ENCODE measurements at places on chromosomes 2 and 18.

DNA sequence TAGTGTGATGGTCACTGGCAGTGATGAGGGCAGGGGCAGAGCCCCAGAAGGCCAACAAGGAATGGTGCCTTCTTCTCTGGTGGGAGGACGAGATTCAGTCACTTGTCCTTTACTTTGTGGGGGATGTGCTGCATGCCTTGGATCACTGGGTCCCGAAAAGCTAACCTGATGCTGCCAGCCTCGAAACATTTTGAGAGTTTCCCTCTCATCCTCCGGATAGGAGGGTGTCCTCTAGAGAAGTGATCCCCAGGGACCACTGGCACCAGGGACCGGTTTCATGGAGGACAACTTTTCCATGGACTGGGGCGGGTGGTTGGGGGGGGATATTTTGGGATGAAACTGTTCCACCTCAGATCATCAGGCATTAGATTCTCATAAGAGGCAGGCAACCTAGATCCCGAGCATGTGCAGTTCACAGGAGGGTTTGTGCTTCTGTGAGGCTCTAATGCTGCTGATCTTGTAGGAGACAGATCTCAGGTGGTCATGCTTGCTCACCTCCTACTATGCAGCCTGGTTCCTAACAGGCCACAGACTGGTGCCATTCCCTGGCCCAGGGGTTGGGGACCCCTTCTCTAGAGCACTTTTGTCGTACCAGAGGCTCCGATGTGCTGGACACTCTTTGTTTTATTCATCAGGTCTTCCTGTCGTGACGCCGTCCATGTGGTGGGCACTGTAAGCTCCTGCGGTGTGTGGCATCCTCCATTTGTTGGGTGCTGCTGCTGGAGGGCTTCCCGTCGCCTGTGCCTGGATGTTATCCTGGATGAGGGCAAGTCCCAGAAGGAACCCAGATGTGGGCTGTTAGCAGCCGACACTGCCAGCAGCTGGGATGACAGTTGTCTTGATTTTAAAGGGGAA is 68.5 kb upstream of the HDAC4 start:
- no peak for DNase-seq

- DNase-seq = no peak
These were observed 48.7 kb downstream of the PRELID3A start for GRCh38 chr18:12456441-12456840.

DNA sequence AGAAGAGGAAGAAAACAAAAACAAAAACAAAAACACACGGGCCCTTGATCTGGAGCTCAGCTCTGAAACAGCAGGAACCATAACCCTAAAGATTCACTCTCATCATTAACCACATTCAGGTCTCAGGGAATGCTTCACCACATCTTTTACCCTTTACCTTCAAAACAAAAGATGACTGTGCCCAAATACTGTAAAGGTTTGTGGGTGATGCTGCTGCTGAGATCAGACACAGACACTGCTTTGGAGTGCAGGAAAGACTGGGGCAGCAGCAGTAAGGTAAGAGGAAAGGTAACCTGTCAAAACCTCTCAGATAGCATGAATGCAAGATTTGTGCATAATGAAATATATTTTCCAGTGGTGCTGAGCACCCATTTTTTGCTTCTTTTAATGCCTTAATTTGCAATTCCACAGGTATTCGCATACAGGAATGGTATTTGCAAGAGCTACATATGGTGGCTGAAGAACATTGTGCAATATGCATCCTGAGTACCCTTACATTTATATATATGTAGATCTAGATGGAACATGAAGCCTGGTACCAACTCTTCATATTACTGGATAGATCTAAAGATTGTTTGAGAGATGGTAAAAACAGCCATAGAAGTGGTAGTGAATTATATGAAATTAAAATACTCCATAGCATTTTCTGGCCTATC is 4.1 kb upstream of the FLACC1 start:
- no peak for DNase-seq

DNA sequence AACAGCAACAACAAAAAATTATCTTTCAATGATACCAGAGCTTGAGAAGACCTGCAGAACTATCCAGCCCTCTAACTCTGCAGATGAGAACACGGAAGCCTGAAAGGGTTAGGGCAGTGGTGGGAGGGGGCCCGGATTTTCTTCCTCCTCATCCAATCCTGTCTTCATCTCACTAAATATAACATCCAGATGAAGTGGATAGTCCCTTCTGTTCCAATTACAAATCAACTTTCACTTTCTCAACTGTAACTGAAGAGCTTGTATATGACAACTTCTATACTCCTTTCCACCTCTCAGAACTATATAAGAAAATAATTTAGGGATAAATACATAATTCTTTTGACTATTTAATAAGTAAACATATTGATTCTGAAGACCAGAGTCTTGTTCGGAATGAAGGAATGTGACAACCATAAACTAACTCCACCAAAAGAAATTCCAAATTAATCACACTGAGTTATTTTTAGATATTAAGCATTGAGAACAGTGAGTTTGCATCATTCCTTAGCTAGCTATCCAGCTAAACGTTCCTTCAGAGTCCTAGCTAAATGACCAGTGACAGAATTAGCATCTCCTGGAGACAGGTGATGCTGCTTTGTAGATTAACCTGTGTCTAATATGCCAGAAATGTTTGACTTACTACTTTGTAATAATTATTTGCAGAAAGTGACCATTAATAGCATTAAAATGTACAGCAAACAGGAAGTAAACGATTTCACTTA is 32.7 kb downstream of the SFT2D3 start:
- DNase-seq = no peak

GRCh38 chr2:43321446-43321845 is 95.0 kb upstream of the ZFP36L2 start:
- no peak for DNase-seq

DNA sequence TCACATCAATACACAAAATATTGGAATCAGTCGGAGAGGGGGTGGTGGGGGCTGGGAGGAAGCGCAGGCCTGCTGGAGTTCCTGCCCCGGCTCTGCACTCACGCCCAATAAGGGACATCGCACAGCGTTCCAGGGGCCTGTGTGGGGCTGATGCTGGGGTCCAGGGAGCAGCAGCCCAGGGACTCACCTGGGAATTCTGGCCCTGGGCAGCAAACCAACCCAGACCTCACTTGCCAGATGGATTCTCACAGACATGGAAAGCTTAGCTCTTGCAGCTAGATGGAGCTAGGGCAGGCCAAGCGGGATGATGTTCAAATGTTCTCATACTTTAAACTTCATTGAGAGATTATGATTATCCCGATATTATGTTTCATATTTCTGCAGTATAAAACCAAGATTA is 266.6 kb upstream of the TANK start:
- DNase-seq = no peak

GRCh38 chr2:85091838-85092237 is 41.4 kb upstream of the TCF7L1 start:
- DNase-seq = no peak

- DNase-seq = no peak
These were observed 317.0 kb downstream of the AGAP1 start for GRCh38 chr2:235810846-235811245.

DNA sequence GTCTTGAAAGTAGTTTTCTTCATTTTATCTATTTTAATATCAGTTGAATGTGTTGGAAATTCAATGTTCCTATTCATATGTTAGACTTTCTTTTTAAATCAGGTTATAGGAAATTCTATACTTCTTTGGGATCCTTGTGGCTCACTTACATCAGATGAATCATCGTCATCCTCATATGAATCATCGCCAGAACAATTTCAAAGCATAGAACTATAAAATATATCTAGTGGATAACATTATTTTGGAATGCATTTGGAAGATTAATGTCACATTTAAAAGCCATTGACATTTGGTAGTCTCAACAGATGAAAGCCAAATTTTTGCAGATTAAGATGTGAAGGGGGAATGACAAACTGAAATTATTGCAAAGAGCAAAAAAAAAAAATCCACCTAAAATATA is 94.1 kb downstream of the FAM161A start:
- no peak for DNase-seq

- no peak for DNase-seq
These were observed at the start of gene TNS1 for GRCh38 chr2:218002845-218003180. TNS1 (minus strand) TSS chr2:218002995; CDS start chr2:218002872, 123 bp downstream.

GRCh38 chr2:226514895-226515294 is 284.7 kb downstream of the IRS1 start:
- no peak for DNase-seq

- no peak for DNase-seq
These were observed 4.5 kb downstream of the SLC14A1 start for GRCh38 chr18:45728336-45729010.

DNA sequence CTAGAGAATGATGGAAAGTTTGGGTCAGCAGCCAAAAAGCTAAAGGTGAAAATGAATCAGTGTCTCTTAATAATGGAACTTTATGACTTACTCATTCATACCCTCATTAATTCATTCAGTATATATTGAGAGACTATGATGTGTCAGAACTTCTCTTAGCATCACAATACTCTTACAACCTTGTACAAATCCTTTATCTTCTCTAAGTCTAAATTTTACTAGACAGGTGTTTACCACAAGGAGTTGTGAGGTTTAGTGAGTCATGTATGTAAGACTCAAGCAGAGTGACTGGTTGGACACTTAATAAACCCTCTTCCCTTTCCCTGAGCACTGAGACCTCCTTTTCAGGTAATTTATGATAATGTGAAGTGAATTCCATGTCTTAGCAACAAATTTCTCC is 129.6 kb downstream of the PPP1R1C start:
- no peak for DNase-seq

DNA sequence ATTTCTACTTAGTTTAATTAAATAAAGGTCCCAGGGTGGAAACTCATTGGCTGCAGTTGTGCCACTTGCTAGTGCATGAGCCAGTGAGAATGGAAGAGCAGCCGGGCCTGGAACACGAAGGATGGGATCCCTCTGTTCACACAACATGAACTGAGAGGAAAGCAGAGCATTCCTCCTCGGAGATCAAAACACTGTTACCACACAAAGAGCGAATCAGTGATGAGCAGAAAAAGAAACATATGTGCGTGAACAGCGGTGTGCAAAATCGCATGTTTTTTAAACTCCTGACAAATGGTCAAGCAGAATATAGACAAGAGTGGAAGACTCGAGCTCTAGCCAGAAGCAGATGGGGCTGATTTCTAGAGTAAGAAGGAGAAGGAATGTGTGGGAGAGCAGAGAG is 28.4 kb upstream of the ANKRD44 start:
- DNase-seq = peak; percentile 6

GRCh38 chr18:35581898-35582641 is 530 bp downstream of the GALNT1 start:
- no peak for DNase-seq

GRCh38 chr2:216671081-216671411 is 24.3 kb downstream of the IGFBP5 start:
- no peak for DNase-seq

DNA sequence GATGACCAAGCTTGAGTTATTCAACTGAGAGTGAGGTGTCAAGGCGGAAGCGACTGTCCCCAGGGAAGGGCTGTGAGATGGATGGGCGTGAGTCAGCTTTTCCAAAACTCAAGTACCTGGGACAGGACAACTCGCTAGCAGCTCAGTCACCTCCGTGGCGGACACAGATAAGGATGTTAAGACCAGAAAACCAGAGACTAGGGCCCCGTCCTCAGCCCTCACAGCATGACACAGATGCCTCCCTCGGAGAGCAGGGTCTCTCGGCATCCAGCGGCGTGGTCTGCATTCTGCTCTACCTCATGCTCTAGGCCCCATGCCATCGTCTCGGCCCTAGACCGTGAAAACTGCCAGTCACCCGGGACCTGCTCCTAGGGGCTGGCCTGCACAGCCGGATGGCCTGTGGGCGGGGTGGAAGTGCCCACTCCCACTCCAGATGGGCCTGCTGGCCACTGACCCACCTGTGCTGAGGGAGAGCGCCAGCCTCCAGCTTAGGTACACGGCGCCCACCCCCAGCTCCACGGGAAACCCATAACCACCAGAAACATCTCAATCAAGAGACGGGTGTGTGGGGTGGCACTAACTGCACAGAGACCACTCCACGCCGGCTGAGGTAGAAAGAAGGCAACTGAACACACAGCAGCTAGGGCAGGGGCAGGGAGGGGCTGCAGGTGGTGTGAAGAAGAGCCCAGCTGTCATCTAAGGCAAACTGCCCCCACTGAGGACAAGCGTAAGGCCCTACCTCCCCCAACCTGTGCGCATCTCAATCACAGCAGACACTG is 39.8 kb downstream of the ANO7 start:
- DNase-seq = no peak

GRCh38 chr2:8162552-8162951 is 519.3 kb upstream of the ID2 start:
- DNase-seq = no peak

GRCh38 chr2:189515264-189515663 is 65.3 kb downstream of the SLC40A1 start:
- DNase-seq = no peak

DNA sequence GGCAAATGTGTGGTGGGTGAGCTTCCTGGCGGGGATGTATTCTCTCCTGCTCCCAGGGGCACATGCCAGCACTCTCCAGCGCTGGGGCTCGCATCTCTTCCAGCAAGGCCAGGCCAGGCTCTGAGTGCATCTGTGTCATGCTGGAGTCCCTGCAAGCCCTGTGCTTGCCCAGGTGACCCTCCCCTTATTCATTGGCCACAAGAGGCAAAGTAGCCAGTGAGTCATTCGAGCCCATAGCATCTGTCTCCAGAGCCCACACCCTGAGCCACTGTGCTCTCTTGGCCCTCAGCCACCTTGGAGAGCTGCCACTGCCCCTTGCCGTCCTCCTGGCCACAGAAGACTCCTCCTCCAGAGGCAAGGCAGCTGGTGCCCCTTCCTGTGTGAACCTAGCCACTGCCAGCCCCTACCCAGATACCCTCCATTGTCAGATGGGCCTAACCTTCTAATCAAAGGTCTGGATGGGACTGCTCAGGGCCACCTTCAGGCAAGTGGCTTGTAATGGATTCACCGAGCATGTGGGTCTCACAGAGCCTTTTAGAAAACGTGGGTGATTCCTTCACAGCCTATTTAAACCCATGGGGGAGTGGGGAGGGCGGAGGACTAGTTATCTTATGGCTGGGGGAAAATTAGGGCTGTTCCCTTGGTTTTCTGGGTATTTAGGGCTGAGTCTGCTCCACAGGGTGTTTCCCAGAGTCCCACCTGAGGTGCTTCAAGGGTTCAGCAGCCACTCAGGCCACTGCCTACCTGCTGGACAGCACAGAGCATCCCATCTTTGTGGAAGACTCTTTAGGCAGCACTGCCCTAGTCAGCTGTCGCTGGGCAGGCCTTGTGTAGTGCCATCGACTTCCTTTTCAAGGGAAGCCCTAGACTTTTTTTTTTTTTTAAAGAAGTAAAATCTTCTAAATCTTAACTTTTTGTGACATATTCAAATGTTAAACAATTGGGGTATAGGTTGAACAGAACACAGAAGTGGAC is 137.4 kb downstream of the ACOXL start:
- DNase-seq = no peak

GRCh38 chr2:65075605-65076344 is 19.6 kb downstream of the CEP68 start:
- no peak for DNase-seq

DNA sequence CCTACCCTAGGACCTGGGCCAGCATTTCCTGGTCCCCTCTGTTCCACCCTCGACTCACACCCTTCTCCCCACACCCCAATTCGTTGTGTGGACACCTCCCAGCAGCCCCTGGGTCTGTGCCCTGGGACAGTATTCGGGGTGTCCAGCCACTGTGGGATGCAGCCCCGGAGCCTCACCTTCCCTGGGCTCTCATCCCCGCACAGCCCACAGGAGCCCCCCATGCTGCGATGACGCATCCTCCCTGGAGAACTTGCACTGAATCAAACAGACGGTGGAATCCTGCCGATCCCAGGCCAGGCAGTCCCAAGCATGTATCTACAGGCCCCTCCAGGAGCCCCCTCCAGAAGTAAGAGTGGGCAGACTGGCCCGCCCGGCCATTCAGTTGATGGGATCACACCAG is 9.7 kb downstream of the ITM2C start:
- no peak for DNase-seq

- no peak for DNase-seq
These were observed 505.7 kb upstream of the KLHL29 start for GRCh38 chr2:22879009-22879863.

- no peak for DNase-seq
These were observed 53.0 kb downstream of the EPAS1 start for GRCh38 chr2:46350029-46350689.
